Suprapubic skin (tissue), 4 donors: ENCODE measurements at places on chromosomes 3 and 15. TPM values are rescaled to one million over a fixed set of nuclear protein-coding genes. Genes with fewer than 3 reads are reported as not detected.

- H3K4me1 ChIP-seq, result peaks cover 3% of the 10 kb centered on the region
- no peaks in the 10 kb centered on the region for H3K27me3 ChIP-seq
- H3K4me3 ChIP-seq, result no peak overlapping the region
- no peak for DNase-seq
These were observed 463.5 kb downstream of the FOXP1 start for GRCh38 chr3:71120012-71120411.

GRCh38 chr3:121405631-121406030 lies 140.2 kb downstream of the POLQ start:
- no peaks in the 10 kb centered on the region for H3K4me1 ChIP-seq
- no peaks in the 10 kb centered on the region for H3K36me3 ChIP-seq
- H3K27me3 ChIP-seq, result no peaks in the 10 kb centered on the region
- no peak overlapping the region for H3K4me3 ChIP-seq
- no peak for DNase-seq
- no peak overlapping the region for H3K27ac ChIP-seq

DNA sequence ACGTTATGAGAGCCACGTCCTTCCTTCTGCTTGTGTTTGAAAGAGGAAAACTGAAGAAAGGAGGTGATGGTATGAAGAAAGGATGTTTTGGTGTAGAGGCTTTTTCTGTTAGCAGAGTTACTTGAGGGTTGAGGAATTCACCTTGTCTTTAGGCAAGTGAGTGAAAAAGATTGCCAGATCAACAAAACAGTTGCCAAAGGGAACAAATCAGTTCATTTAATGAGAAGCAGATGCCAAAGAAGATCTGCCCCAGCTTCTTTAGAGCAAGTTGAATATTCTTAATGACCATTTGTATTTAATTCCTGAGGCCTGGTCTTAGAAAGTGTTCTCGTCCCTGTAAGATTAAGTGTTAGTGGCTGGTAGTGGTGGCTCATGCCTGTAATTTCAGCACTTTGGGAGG lies 2.6 kb downstream of the CHCHD6 start:
- H3K4me3 ChIP-seq, result no peak overlapping the region
- no peaks in the 10 kb centered on the region for H3K36me3 ChIP-seq
- H3K4me1 ChIP-seq, result peaks cover 16% of the 10 kb centered on the region

- H3K4me1 ChIP-seq, result no peaks in the 10 kb centered on the region
- no peaks in the 10 kb centered on the region for H3K36me3 ChIP-seq
- H3K27me3 ChIP-seq, result no peaks in the 10 kb centered on the region
These were observed 32.4 kb downstream of the C2CD4A start for GRCh38 chr15:62099094-62099601.

DNA sequence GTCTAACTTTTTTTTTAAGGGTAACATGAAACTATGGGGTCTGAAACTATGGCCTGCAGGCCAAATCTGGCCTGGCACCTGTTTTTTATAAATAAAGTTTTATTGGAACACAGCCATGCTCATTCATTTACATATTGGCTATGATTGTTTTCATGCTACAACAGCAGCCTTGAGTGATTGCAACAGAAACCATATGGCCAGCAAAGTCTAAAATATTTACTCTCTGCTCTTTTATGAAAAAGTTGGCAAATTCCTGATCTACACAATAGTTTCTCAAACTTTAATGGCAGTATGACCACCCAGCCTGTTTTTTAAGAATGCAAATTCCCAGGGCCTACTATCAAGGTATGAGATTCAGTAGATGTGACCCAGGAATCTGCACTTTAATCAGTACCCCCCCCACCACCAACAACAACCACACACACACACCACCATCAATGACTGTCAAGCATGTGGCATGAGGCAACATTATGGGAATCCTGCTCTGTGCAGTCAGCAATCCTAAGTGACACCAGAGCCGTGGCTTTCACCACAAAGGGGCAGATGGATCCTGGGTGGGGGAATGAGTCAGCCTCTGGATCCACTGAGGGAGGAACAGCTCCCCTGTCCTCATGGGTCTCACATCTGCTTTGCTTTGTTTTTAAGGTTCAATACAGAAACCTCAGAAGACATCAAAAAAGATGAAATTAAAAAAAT lies 142.8 kb downstream of the NTRK3 start:
- H3K27me3 ChIP-seq, result no peaks in the 10 kb centered on the region
- DNase-seq, result no peak
- H3K36me3 ChIP-seq, result no peaks in the 10 kb centered on the region
- no peak overlapping the region for H3K27ac ChIP-seq

DNA sequence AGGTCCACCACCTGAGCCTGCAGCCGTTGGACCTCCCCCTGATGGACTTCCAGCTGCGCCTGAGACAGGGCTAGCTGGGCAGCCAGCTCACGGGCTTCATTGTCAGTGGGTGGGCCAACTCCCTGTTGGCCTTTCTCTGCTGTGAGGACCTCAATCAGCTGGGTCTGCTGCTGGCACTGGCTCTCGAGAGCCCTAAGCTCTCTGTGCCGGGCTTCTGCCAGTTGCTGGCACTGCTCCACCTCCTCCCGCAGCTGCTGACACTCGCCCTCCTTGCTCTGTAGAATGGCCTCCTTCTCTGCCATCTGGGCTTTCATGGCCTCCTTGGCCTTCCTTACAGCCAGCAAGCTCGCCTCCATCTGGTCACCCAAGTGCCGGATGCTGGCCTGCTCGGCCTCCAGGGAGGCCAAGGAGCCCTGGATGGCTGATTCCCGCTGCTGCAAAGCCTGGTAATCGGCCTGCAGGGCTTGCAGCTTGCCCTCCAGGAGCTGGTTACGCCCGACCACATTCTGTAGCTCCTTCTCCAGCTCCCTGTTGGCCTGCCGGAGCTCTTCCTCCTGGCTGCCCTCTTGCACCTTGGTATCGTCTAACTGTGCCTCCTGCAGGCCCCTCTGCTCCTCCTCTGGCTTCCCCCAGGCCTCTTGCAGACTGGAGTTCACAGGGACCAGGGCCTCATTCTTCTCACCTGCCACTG lies 23.8 kb downstream of the CXCR6 start:
- H3K36me3 ChIP-seq, result peaks cover 81% of the 10 kb centered on the region
- H3K4me1 ChIP-seq, result peaks cover 4% of the 10 kb centered on the region
- DNase-seq, result no peak
- no peak overlapping the region for H3K27ac ChIP-seq
- H3K4me3 ChIP-seq, result no peak overlapping the region

DNA sequence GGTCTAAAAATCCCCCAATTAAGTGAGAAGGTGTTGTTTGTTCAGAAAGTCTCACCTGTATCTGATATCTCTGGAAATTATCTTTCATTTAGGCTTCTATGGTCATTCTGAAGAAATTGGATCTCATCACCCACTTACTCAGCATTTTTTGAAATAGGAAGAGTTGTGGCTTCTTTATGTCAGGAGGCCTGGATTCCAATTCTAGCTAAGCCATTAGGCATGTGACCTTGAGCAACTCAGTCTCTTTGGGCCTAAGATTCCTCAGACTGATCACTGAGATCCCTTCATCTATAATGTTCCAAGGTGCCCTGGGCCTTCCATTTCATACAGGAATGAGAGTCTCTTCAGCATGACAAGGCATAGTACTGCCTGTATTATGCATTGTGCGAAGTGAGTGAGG lies 70.3 kb downstream of the ARHGEF26 start:
- DNase-seq, result no peak
- H3K4me1 ChIP-seq, result no peaks in the 10 kb centered on the region
- H3K27me3 ChIP-seq, result no peaks in the 10 kb centered on the region
- no peak overlapping the region for H3K4me3 ChIP-seq
- peaks cover 24% of the 10 kb centered on the region for H3K36me3 ChIP-seq

GRCh38 chr15:50977162-50977561 lies 68.7 kb downstream of the AP4E1 start:
- peaks cover 5% of the 10 kb centered on the region for H3K4me1 ChIP-seq
- peaks cover 23% of the 10 kb centered on the region for H3K36me3 ChIP-seq
- no peak for DNase-seq

DNA sequence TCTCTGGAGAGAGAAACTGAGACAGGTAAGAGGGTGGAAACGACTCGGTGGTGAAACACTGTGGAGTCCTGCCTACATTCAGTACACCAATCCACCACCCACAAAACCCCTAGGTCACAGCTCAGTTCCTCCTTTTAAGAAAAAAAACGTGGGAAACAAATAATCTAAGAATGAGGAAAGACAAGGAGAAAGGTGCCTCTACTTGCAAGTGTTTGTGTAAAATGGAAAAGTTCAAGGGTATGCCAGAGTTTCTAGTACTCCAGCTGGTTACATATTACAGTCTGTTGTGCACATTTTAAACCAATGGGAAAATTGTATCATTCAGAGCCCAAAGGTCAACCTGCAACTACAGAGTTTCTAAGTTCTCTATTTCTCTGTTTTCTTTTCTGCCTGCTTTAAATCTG lies 32.2 kb downstream of the HGD start:
- no peaks in the 10 kb centered on the region for H3K36me3 ChIP-seq
- H3K27me3 ChIP-seq, result no peaks in the 10 kb centered on the region
- no peak overlapping the region for H3K4me3 ChIP-seq
- no peaks in the 10 kb centered on the region for H3K4me1 ChIP-seq
- H3K27ac ChIP-seq, result no peak overlapping the region

DNA sequence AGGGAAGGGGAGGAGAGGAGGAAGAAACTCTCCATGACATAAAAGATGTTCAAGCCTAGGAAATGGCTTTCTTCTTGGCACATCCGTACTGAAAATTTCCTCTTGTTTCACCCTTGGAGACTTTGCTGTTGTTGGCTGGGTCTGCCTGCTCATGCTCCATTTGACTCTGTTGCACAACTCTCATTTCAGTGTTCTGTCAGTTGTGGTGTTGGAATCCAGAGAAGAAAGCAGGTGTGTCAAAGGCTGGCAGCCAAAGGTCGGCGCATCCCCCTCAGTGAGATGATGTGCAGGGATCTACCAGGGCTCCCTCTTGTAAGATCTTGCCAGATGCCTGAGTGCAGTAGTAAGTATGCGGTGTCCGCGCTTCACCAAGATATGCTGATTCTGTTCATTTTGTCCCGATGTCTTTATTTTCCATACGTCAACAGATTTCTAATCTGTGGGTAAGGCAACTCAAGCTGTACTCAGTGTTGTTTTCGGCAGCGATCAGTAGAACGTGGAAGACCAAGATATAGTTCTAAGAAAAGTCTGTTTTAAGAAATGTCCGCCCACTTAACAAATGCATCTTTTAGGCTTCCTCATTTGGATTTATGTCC lies 265.2 kb upstream of the GOLGA6L4 start:
- no peaks in the 10 kb centered on the region for H3K36me3 ChIP-seq
- H3K27ac ChIP-seq, result no peak overlapping the region

DNA sequence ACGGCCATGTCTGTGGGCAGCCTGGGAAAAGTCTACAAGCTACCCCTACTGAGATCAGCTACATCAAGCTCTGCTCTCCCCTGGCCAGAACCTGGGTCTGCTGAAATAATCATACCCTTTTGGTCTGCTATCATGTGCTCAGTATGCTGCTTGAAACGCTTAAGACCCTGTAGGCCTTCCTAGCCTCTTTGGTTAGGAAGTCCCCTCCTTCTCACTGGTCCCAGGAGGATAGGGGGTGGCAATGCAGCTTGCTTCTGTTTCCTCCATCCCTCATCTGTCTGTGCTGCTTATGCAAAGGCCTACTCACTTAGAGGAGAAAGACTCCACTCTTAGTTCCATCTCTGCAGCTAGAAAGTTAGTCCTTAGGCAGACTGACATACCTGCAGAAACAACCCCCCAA lies 118.2 kb upstream of the RASGRP1 start:
- no peaks in the 10 kb centered on the region for H3K36me3 ChIP-seq
- H3K27me3 ChIP-seq, result no peaks in the 10 kb centered on the region
- H3K4me1 ChIP-seq, result no peaks in the 10 kb centered on the region
- no peak overlapping the region for H3K27ac ChIP-seq
- DNase-seq, result no peak

GRCh38 chr3:113255854-113256615 lies 44.7 kb downstream of the BOC start:
- H3K4me1 ChIP-seq, result peaks cover 45% of the 10 kb centered on the region
- no peaks in the 10 kb centered on the region for H3K27me3 ChIP-seq
- no peak for DNase-seq
- H3K4me3 ChIP-seq, result no peak overlapping the region
- no peak overlapping the region for H3K27ac ChIP-seq
- H3K36me3 ChIP-seq, result peaks cover 17% of the 10 kb centered on the region

- no peaks in the 10 kb centered on the region for H3K27me3 ChIP-seq
- no peak for DNase-seq
- no peaks in the 10 kb centered on the region for H3K36me3 ChIP-seq
- H3K27ac ChIP-seq, result no peak overlapping the region
- peaks cover 51% of the 10 kb centered on the region for H3K4me1 ChIP-seq
These were observed 8.5 kb downstream of the PPCDC start for GRCh38 chr15:75031848-75032247.

GRCh38 chr3:49237344-49237743 lies 39.7 kb downstream of the C3orf62 start:
- H3K36me3 ChIP-seq, result no peaks in the 10 kb centered on the region
- H3K4me3 ChIP-seq, result no peak overlapping the region
- no peak overlapping the region for H3K27ac ChIP-seq

GRCh38 chr15:89845305-89845893 lies 30.7 kb upstream of the ANPEP start:
- peaks cover 11% of the 10 kb centered on the region for H3K36me3 ChIP-seq
- no peaks in the 10 kb centered on the region for H3K27me3 ChIP-seq
- peak overlapping the region; percentile 34 for H3K27ac ChIP-seq

- H3K27me3 ChIP-seq, result no peaks in the 10 kb centered on the region
- no peak overlapping the region for H3K27ac ChIP-seq
- no peak overlapping the region for H3K4me3 ChIP-seq
These were observed 318.7 kb upstream of the STT3B start for GRCh38 chr3:31213869-31214486.

GRCh38 chr3:11539677-11540076 lies 104.0 kb downstream of the VGLL4 start:
- peak; percentile 57 for DNase-seq
- no peaks in the 10 kb centered on the region for H3K36me3 ChIP-seq
- peaks cover 9% of the 10 kb centered on the region for H3K4me1 ChIP-seq
- no peak overlapping the region for H3K27ac ChIP-seq
- H3K27me3 ChIP-seq, result no peaks in the 10 kb centered on the region
- no peak overlapping the region for H3K4me3 ChIP-seq

GRCh38 chr3:31906182-31906581 lies 74.9 kb downstream of the OSBPL10 start:
- H3K27ac ChIP-seq, result no peak overlapping the region
- peaks cover 14% of the 10 kb centered on the region for H3K4me1 ChIP-seq
- no peak overlapping the region for H3K4me3 ChIP-seq

DNA sequence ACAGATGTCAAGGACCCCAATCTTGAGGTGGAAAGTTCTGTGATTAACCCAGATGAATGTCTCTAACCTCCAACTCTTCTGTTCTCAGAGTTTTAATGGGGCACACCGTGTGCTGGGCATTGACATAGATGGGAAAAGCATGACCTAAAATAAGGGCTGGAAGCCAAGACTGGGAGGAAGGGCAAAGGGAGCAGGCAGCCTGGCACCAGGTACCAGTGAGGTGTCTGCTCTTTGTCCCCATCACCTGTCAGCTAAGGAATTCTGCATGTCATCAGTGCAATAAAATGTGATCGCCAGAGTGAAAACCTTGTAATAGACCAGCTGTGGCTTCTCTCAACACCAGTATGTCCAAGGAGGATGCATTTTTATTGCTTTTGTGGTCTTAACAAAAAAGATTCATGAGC lies 143.5 kb upstream of the TPM1 start:
- H3K4me3 ChIP-seq, result no peak overlapping the region
- DNase-seq, result no peak
- H3K4me1 ChIP-seq, result peaks cover 60% of the 10 kb centered on the region
- peak overlapping the region; percentile 14 for H3K27ac ChIP-seq
- H3K36me3 ChIP-seq, result no peaks in the 10 kb centered on the region
- H3K27me3 ChIP-seq, result no peaks in the 10 kb centered on the region

- peaks cover 10% of the 10 kb centered on the region for H3K4me1 ChIP-seq
- no peak overlapping the region for H3K4me3 ChIP-seq
- H3K27ac ChIP-seq, result no peak overlapping the region
These were observed 197.6 kb upstream of the CFAP20DC start for GRCh38 chr3:59247402-59247841.

Gene IL17RD
- total RNA-seq, result 2.2 TPM

Gene NOP10
- 120 TPM for total RNA-seq

Gene ANKRD63
- total RNA-seq, result not detected

Gene CHRNA3
- 1.9 TPM for total RNA-seq

Gene WDR93
- total RNA-seq, result not detected

Gene ZPLD1
- total RNA-seq, result not detected

Gene FAM107A
- total RNA-seq, result 33.4 TPM

Gene NAALADL2
- total RNA-seq, result 10.5 TPM
